Stimulated activated CD8-positive, alpha-beta memory T cell treated with anti-CD3 and anti-CD28 coated beads, Interleukin-4, amount 100 ng/mL, for 24 hours (primary cell): ENCODE measurements at places on chromosomes 6 and 20.

DNA sequence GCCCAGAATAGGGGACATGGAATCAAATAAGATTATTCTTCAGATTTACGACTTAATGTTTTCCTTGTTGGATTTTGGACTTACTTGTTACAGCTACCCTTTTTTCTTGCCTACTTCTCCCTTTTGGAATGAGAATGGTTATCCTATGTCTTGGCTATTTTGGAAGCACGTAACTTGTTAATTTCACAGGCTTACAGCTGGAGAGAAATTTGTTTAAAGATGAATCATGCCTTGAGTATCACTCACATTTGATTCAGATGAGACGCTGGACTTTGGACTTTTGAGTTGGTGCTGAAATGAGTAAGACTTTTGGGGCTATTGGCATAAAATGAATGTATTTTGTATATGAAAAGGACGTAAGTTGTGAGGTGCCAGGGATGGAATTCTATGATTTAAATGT is 83.3 kb downstream of the SMPDL3A start:
- no peak for DNase-seq

- DNase-seq: peak; percentile 16
These were observed 435 bp downstream of the ZSWIM3 start for GRCh38 chr20:45857882-45858216.

DNA sequence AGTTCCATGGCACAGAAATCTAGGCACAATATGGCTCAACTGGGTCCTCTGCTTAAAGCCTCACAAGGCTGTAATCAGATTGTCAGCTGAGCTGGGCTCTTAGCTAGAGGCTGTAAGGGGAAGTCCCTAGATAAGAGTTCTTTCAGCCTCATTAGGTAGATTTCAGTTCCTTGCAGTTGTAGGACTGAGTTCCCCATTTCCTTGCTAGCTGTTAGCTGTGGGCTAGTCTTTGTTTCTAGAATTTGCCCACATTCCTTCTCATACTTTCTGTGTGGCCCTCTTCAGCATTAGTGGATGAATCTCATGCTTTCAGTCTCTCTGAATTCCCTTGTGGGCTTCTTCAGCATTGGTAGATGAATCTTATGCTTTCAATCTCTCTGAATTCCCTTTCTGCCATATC is 71.0 kb upstream of the MRAP2 start:
- no peak for DNase-seq

DNA sequence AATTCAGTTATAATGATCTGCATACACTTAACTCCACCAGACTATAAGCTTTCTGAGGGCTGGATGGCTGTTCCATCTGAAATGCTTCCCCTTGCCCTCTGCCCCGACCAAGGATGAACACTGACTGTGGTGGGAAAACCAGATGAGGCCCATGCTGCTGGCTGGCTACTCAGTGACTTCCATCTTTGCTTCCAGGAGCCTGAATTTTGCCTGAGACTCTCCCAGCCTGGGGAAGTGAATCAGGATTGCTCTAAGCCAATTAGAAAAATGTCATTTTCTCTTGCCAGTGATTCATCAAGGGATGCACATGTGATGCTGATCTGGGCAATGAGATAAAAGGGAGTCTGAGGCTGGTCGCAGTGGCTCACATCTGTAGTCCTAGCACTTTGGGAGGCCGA is 1.7 kb upstream of the TOMM34 start:
- DNase-seq: no peak
